ENCODE measurements at places on chromosomes 11 and 22. TPM values are rescaled to one million over a fixed set of nuclear protein-coding genes. Genes with fewer than 3 reads are reported as not detected.

The CHRM1 gene
- not detected for total RNA-seq

The IGSF9B gene
- total RNA-seq, result 130 TPM

DNA sequence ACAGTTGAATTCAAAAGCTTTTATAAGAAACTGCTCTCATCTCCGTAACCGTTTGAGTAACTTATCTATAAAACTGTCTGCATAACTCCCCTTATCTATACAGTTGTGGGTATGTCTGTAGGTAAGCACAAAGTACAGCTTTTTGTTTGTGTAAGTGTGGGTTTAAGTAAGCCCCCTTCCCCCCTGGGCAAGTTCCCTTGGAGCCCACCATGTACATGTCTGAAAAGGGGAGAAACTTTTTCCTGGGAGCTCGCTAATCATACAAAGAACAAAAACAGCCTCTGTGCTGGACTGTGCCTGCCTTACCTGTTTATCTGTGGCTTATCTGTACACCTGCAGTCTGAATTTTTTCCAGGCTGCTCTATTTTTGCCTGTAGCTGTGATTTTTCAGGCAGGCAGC is 36.3 kb upstream of the TMEM45B start:
- no peak for DNase-seq

The CCDC81 gene
- 0.94 TPM for total RNA-seq
